ENCODE measurements at places on chromosomes 4 and X. TPM values are rescaled to one million over a fixed set of nuclear protein-coding genes. Genes with fewer than 3 reads are reported as not detected.

MANBA gene
- total RNA-seq: 43.9 TPM

TMPRSS11D gene
- total RNA-seq: not detected

- no peak for DNase-seq
These were observed 6.2 kb downstream of the SORCS2 start for GRCh38 chr4:7198440-7199128.

DNA sequence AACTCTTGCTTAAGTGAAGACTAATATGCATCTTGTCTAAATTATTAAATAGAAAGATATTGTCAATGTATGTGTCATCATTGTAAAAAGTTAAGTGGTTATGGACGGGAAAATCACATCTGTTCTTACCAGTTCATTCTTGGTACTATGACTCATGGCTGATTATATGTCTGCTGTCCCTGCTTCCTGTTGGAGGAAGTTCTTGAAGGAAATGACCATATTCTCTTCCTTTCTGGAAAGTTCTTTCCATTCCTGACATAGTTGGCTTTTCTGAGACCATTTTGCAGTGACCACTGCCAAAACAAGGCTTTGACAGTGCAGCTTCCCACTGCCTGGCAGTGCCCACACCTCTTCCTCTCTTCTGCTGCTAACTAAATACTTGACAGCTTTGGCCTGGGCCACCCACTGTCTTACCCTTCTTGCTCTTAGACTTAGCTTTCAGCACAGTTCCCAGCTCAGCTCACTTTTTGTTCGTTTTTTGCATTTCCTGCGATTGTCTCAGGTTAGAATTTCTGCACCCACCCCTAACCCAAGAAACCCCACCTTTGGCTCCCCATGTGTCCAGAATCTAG lies 13.2 kb upstream of the CLDN24 start:
- DNase-seq: no peak

- no peak for DNase-seq
These were observed 98.7 kb upstream of the DDIT4L start for GRCh38 chr4:100288811-100289529.

DNA sequence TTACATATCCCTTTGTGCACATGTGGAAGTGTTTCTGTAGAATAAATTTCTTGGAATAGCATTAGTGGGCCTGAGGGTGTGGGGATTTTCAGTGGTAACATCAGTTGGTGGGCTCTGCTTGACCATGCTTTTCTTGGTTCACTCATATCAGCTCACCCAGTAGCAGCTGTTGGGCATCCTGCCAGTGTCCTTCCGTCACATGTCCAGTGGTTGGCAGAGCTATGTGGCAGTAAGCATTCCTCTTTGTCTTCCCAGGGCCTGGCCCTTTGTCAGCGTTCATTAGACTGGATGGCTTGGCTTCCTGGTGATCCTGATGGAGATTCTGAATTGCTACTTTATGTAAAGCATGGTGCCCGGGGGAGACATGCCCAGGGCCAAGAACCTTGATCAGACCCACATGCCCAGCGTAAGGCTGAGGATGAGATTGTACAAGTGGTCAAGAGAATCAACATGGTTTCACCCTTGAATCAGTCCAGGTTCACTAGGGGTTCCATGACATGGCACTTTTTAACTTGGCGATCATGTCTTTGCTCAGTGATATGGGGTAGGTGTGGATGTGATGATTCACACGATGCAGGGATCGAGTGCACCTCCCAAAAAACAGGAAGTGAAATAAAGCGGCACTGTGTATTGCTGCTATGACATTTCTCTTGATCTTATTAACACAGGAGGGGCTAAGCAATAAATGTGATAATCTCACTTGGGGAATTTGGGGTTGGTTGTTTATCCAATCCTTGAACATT lies 72.1 kb upstream of the IGFBP7 start:
- DNase-seq: peak; percentile 33
